IMR-90 (cell line): ENCODE measurements at places on chromosomes 4 and X.

GRCh38 chr4:76211769-76212708 lies 1.6 kb downstream of the SCARB2 start:
- peak overlapping the region; percentile 89; the same call in 1 of the 2 replicates for H3K27ac ChIP-seq
- no peaks in the 10 kb centered on the region for H3K27me3 ChIP-seq
- peak overlapping the region; percentile 87 for H3K4me3 ChIP-seq
- H3K4me1 ChIP-seq, result peaks cover 11% of the 10 kb centered on the region
- DNase-seq, result no peak

GRCh38 chrX:105845631-105846030 lies 23.3 kb downstream of the NRK start:
- no peak for DNase-seq
- H3K36me3 ChIP-seq, result no peaks in the 10 kb centered on the region
- no peak overlapping the region for H3K4me3 ChIP-seq
- H3K27ac ChIP-seq, result no peak overlapping the region

GRCh38 chr4:102036619-102037376 lies 246.3 kb downstream of the BANK1 start:
- no peaks in the 10 kb centered on the region for H3K36me3 ChIP-seq
- no peak overlapping the region for H3K4me3 ChIP-seq
- peak; percentile 25 for DNase-seq
- no peak overlapping the region for H3K27ac ChIP-seq
- no peaks in the 10 kb centered on the region for H3K27me3 ChIP-seq

- H3K4me1 ChIP-seq, result peaks cover 1% of the 10 kb centered on the region; the same call in 1 of the 2 replicates
- no peak overlapping the region for H3K4me3 ChIP-seq
- no peaks in the 10 kb centered on the region for H3K36me3 ChIP-seq
- DNase-seq, result peak; percentile 36
- peak overlapping the region; percentile 43; the same call in 1 of the 2 replicates for H3K27ac ChIP-seq
- peaks cover 3% of the 10 kb centered on the region for H3K27me3 ChIP-seq
These were observed 55.5 kb upstream of the PAK3 start for GRCh38 chrX:111040377-111041017.

- no peaks in the 10 kb centered on the region for H3K27me3 ChIP-seq
- no peaks in the 10 kb centered on the region for H3K36me3 ChIP-seq
- peak; percentile 60 for DNase-seq
- H3K4me3 ChIP-seq, result no peak overlapping the region
These were observed 9.4 kb downstream of the TASL start for GRCh38 chrX:30568136-30568535.

GRCh38 chr4:184641022-184641421 lies 8.2 kb downstream of the CASP3 start:
- no peaks in the 10 kb centered on the region for H3K27me3 ChIP-seq
- H3K36me3 ChIP-seq, result peaks cover 20% of the 10 kb centered on the region
- no peak overlapping the region for H3K4me3 ChIP-seq
- no peak overlapping the region for H3K27ac ChIP-seq
- H3K4me1 ChIP-seq, result 0 out of 2 replicates have a peak, but pooled peaks cover 2% of the 10 kb centered on the region
- DNase-seq, result no peak

DNA sequence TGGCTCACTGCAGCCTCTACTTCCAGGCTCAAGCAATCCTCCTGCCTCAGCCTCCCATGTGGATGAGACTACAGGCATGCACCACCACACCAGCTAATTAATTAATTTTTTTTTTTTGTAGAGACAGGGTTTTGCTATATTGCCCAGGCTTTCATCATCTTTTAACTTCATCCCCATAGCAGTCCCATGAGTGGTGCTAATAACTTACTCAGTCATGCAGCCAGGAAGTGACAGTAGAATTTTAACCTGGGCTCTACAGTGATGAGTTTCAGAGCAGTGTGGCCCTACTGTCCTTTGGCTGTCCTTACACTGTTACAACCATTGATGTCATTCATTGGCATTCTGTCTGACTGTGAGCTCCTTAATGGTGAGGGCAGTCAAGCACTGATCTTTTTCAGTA lies 3.9 kb upstream of the OCIAD2 start:
- no peak for DNase-seq
- no peak overlapping the region for H3K27ac ChIP-seq
- H3K36me3 ChIP-seq, result no peaks in the 10 kb centered on the region

- no peak overlapping the region for H3K4me3 ChIP-seq
- H3K27ac ChIP-seq, result no peak overlapping the region
- H3K27me3 ChIP-seq, result no peaks in the 10 kb centered on the region; the same call in 1 of the 2 replicates
- H3K4me1 ChIP-seq, result no peaks in the 10 kb centered on the region
- no peak for DNase-seq
- no peaks in the 10 kb centered on the region for H3K36me3 ChIP-seq
These were observed 58.0 kb downstream of the FBXO8 start for GRCh38 chr4:174225349-174226049.

DNA sequence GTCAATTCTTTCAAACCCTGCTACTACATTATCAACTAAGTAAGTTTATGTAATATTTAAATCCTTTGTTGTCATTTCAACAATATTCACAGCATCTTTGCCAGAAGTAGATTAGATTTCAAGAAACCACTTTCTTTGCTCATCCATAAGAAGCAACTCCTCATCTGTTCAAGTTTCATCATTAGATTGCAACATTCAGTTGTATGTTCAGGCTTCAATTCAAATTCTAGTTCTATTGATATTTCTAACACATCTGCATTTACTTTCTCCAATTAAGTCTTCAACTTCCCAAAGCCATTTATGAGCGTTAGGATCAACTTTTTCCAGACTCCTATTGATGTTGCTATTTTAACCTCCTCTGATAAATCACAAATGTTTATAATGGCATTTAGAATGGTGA lies 66.1 kb downstream of the BMP3 start:
- DNase-seq, result no peak
- H3K27me3 ChIP-seq, result no peaks in the 10 kb centered on the region
- no peaks in the 10 kb centered on the region for H3K36me3 ChIP-seq
- no peak overlapping the region for H3K27ac ChIP-seq
- no peaks in the 10 kb centered on the region for H3K4me1 ChIP-seq
- no peak overlapping the region for H3K4me3 ChIP-seq

DNA sequence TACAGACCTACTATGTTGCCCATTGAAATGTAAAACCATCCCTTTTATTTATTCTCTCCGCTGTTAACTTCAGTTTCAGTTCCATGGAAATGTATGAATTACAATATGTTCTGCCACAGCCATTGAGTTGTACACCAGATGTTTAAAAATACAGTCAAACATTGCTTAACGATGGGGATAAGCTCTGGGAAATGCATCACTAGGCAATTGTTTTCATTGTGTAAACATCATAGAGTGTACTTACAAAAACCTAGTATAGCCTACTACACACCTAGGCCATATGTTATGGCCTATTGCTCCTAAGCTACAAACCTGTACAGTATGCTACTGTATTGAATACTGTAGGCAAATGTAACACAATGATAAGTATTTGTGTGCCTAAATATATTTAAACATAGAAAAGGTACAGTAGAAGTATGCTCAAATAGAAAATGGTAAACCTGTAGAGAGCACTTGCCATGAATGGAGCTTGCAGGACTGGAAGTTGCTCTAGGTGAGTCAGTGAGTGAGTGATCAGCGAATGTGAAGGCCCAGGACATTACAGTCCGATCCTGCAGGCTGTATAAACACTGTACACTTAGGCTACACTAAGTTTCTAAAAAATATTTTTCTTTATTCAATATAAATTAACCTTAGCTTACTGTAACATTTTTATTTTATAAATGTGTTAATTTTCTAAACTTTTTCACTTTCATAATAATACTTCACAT lies 2.7 kb upstream of the PF4V1 start:
- H3K36me3 ChIP-seq, result no peaks in the 10 kb centered on the region
- peaks cover 33% of the 10 kb centered on the region for H3K27me3 ChIP-seq
- H3K4me1 ChIP-seq, result no peaks in the 10 kb centered on the region
- H3K4me3 ChIP-seq, result no peak overlapping the region
- H3K27ac ChIP-seq, result no peak overlapping the region

GRCh38 chr4:55866973-55867574 lies 13.6 kb downstream of the EXOC1 start:
- peaks cover 2% of the 10 kb centered on the region; the same call in 1 of the 2 replicates for H3K4me1 ChIP-seq
- no peak overlapping the region for H3K4me3 ChIP-seq
- no peaks in the 10 kb centered on the region for H3K27me3 ChIP-seq

- H3K4me3 ChIP-seq, result no peak overlapping the region
- H3K36me3 ChIP-seq, result no peaks in the 10 kb centered on the region
- H3K4me1 ChIP-seq, result no peaks in the 10 kb centered on the region
- no peak for DNase-seq
- no peak overlapping the region for H3K27ac ChIP-seq
These were observed 9.4 kb upstream of the CPLX1 start for GRCh38 chr4:835148-836002.
